Right atrium auricular region (tissue), 2 donors: ENCODE measurements at places on chromosomes 3 and 15.

GRCh38 chr15:70320482-70320881 lies 222.8 kb upstream of the TLE3 start:
- no peaks in the 10 kb centered on the region for H3K36me3 ChIP-seq
- H3K27ac ChIP-seq, result no peak overlapping the region
- H3K27me3 ChIP-seq, result no peaks in the 10 kb centered on the region
- H3K4me1 ChIP-seq, result peaks cover 35% of the 10 kb centered on the region

GRCh38 chr3:86948822-86949221 lies 42.1 kb downstream of the VGLL3 start:
- no peak for DNase-seq
- no peak overlapping the region for H3K4me3 ChIP-seq
- no peaks in the 10 kb centered on the region for H3K27me3 ChIP-seq
- no peaks in the 10 kb centered on the region for H3K36me3 ChIP-seq
- no peak overlapping the region for H3K27ac ChIP-seq

GRCh38 chr3:50160561-50160983 lies 5.4 kb downstream of the SEMA3F start:
- no peaks in the 10 kb centered on the region for H3K27me3 ChIP-seq
- H3K36me3 ChIP-seq, result no peaks in the 10 kb centered on the region
- H3K4me1 ChIP-seq, result no peaks in the 10 kb centered on the region
- peak; percentile 65 for DNase-seq

DNA sequence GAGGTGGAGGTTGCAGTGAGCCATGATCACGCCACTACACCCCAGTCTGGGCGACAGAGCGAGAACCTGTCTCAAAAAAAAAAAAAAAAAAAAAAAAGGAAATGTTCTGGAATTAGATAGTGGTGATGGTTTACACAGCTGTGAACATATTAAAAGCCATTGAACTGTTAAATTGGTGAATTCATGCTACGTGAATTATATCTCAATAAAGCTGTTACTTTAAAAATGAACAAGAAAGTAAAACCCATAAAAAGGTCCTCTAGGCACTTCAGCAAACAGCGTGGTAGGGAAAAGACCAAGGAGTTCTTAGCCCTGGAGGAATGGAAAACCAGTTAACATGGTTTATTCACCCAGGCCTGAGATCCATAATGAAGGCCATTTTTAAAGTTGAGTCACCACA lies 180.1 kb downstream of the ATG7 start:
- no peaks in the 10 kb centered on the region for H3K36me3 ChIP-seq
- H3K27me3 ChIP-seq, result no peaks in the 10 kb centered on the region
- H3K27ac ChIP-seq, result no peak overlapping the region
- no peaks in the 10 kb centered on the region for H3K4me1 ChIP-seq
- H3K4me3 ChIP-seq, result no peak overlapping the region
- DNase-seq, result no peak

DNA sequence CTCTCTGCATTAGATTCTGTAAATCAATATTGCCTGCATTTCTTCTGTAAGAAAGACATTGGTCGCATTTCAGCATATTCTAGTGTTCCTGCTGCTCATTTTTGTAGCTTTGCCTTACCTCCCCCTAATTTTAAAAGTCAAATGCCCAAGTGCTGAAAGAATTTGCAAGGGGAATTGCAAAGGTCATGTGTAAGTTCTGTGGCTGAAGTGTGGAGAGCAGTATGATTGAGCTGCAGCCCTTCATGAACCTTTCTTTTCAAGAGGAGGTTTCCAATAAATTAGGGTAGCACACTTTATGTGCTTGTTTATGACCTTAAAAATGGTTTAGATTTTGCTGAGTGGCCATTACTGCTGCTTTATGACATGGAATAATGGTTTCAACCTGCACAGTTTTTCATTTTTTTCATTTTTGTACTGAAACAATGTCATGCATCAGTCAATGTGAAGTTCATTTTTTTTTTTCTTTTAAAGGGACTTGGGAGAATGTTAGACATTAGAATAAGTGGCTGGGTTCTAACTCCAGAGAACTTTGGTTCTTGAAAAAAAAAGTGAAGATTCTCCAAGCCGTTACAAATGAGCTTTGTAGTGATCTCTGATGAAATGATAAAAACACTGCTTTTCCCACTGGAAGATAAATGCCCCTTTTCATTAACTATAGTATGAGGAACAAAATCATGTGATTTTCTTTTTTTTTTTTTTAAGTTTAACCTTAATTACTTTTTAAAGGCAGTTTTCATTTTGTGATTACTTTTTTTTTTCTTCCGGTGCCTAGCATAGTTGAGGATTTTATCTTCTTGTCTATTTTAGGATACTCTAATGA lies 99.6 kb downstream of the MITF start:
- no peak for DNase-seq
- H3K27me3 ChIP-seq, result no peaks in the 10 kb centered on the region
- no peak overlapping the region for H3K27ac ChIP-seq

DNA sequence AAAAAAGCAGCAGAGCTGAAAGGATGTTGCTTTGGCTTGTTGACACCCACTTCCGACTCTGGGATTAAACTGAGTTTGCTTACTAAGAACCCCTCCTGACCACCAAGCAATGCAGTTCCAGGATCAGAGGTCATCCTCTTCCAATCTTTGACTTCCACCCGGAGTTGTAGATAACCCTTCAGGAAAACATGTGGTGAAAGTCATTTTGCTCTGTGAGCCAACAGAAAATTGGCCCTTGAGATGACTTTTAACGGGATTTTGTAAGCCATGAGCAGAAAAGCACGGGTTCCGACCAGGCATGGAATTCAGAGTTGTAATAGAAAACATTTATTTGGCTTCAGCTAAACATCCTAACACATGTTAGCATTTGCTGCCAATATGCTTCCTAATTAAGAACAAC lies 171.6 kb upstream of the NR2F2 start:
- no peak overlapping the region for H3K4me3 ChIP-seq
- H3K4me1 ChIP-seq, result no peaks in the 10 kb centered on the region
- H3K27me3 ChIP-seq, result no peaks in the 10 kb centered on the region
- no peak for DNase-seq
- H3K27ac ChIP-seq, result peak overlapping the region; percentile 31

GRCh38 chr3:64109438-64109837 lies 86.1 kb upstream of the PSMD6 start:
- no peaks in the 10 kb centered on the region for H3K27me3 ChIP-seq
- H3K36me3 ChIP-seq, result no peaks in the 10 kb centered on the region
- no peak overlapping the region for H3K4me3 ChIP-seq
- DNase-seq, result no peak
- H3K27ac ChIP-seq, result no peak overlapping the region

- no peaks in the 10 kb centered on the region for H3K36me3 ChIP-seq
- DNase-seq, result no peak
- H3K4me3 ChIP-seq, result no peak overlapping the region
- H3K4me1 ChIP-seq, result peaks cover 47% of the 10 kb centered on the region
Measured at GRCh38 chr3:194868831-194869230, 183.1 kb downstream of the FAM43A start.

- DNase-seq, result no peak
- no peak overlapping the region for H3K4me3 ChIP-seq
- H3K27me3 ChIP-seq, result no peaks in the 10 kb centered on the region
- H3K27ac ChIP-seq, result no peak overlapping the region
- H3K4me1 ChIP-seq, result no peaks in the 10 kb centered on the region
Measured at GRCh38 chr3:85142626-85143025, 183.8 kb downstream of the CADM2 start.

DNA sequence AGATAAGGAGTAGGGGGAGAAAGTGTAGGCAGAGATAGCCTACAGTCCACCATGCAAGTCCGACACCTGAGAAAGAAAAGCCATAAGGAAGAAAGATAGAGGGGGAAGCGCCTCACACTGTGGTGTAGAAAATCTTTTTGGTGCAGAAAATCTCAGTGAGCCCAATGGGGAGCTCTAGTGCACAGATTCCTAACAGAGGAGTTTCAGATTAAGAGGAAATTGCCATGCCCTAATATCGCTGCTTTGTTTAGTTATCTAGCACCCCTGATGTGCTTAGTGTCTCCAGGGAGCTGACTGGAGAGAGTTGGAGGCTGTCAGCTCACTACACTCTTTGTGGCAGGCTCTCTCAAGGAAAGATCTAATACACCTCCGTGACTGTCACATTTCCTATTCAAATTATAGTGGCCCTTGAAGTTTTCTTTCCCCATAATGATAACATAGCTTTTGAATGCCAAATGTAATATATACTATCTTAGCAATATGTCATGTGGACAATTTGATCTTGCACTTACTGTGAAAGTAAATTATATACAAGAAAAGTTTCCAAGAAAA lies 33.7 kb downstream of the CGGBP1 start:
- no peaks in the 10 kb centered on the region for H3K27me3 ChIP-seq
- no peaks in the 10 kb centered on the region for H3K4me1 ChIP-seq
- DNase-seq, result no peak

- H3K27ac ChIP-seq, result no peak overlapping the region
- no peaks in the 10 kb centered on the region for H3K27me3 ChIP-seq
- peaks cover 4% of the 10 kb centered on the region for H3K4me1 ChIP-seq
- no peaks in the 10 kb centered on the region for H3K36me3 ChIP-seq
- no peak overlapping the region for H3K4me3 ChIP-seq
Measured at GRCh38 chr3:118936811-118937210, 97.8 kb downstream of the IGSF11 start.

GRCh38 chr3:159763602-159764489 lies 224.8 kb upstream of the IL12A start:
- peak overlapping the region; percentile 98 for H3K27ac ChIP-seq
- peak overlapping the region; percentile 79 for H3K4me3 ChIP-seq
- DNase-seq, result peak; percentile 67
- H3K27me3 ChIP-seq, result no peaks in the 10 kb centered on the region

- H3K36me3 ChIP-seq, result no peaks in the 10 kb centered on the region
- H3K4me1 ChIP-seq, result no peaks in the 10 kb centered on the region
- no peaks in the 10 kb centered on the region for H3K27me3 ChIP-seq
- peak overlapping the region; percentile 95 for H3K27ac ChIP-seq
Measured at GRCh38 chr3:25663869-25664811, 567 bp downstream of the TOP2B start.

GRCh38 chr15:65062726-65063125 lies 5.1 kb downstream of the RASL12 start:
- H3K27ac ChIP-seq, result peak overlapping the region; percentile 75
- DNase-seq, result no peak
- H3K36me3 ChIP-seq, result peaks cover 41% of the 10 kb centered on the region
- H3K27me3 ChIP-seq, result no peaks in the 10 kb centered on the region
- H3K4me1 ChIP-seq, result peaks cover 65% of the 10 kb centered on the region

- no peak for DNase-seq
- no peak overlapping the region for H3K4me3 ChIP-seq
- no peaks in the 10 kb centered on the region for H3K36me3 ChIP-seq
- H3K4me1 ChIP-seq, result no peaks in the 10 kb centered on the region
- no peak overlapping the region for H3K27ac ChIP-seq
Measured at GRCh38 chr3:157335233-157336076, 101.2 kb upstream of the PTX3 start.

DNA sequence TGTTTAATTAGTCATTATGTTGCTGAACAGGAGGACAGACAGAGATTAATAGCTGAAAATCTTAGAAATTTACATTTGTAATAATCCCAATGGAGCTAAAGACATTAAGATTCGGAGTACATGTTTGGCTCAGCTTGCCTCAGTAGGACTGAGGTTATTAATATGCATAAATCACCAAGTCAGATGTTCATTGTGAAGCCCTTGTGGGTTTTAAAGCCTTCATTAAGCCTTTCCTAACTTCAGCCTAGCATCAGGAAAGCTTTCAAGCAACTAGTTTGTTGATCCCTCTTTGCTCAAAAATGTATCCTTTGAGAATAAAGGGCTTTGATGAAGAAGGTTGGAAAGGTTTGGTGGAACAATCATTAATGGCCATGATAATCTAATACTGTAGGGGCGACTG lies 178.2 kb upstream of the CGNL1 start:
- no peaks in the 10 kb centered on the region for H3K27me3 ChIP-seq
- H3K36me3 ChIP-seq, result peaks cover 1% of the 10 kb centered on the region
- H3K4me3 ChIP-seq, result no peak overlapping the region
- no peaks in the 10 kb centered on the region for H3K4me1 ChIP-seq
- no peak overlapping the region for H3K27ac ChIP-seq

DNA sequence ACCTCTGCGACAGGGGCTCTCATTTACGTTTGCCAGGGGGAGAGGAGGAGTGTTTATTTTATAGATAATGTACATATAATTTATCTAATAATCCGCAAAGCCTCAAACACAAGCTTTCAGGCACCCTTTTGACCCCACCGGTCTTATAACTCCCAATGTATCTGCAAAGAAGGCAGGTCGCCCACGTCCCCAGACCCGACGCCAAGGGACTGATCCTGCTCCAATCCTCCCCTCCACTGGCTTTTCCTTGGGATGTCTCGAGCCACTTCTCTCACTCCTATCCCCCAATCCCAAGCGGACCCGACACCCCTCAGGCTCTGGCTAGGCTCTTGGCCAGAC lies 452 bp downstream of the DCP1A start:
- H3K27ac ChIP-seq, result peak overlapping the region; percentile 97
- peak overlapping the region; percentile 99 for H3K4me3 ChIP-seq
- H3K4me1 ChIP-seq, result peaks cover 49% of the 10 kb centered on the region
- H3K27me3 ChIP-seq, result no peaks in the 10 kb centered on the region

DNA sequence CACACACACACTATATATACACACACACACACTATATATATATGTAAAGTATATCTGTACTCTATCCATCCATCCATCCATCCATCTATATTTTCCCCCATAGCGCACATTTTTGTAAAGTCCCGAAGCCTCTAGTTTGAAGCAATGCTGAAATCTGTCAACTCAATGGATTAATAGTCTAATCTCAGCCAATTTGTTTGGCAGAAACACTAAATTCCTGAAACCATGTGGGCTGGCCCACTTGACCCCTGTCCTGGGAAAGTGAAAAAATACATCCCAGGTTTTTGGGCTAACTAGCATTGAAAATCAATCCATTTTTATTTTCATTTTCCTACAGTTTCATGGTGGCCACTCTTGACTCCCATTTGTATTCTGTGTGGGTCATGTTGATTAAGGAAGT lies 166.7 kb downstream of the SLCO3A1 start:
- H3K4me1 ChIP-seq, result peaks cover 56% of the 10 kb centered on the region
- H3K27ac ChIP-seq, result no peak overlapping the region
- H3K4me3 ChIP-seq, result no peak overlapping the region
- no peaks in the 10 kb centered on the region for H3K36me3 ChIP-seq
- no peak for DNase-seq
- H3K27me3 ChIP-seq, result no peaks in the 10 kb centered on the region

DNA sequence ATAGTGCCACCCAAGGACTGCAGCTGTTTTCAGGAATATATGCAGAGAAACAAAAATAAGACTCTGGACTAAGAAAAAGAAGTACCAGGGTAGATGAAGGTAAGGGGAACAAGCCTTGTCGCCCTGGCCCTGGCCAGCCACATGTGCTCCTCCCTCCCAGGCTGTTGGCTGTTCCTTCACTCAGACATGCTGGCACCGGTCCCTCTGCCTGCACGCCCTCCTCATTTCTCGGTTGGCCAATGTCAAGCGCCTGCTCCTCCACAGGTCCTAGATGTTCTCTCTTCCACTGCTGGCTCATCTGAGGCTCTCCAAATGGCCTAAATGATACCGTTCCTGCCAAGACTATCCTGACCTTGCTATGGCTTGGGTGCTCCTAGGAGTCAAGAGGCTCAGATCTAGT lies 288.4 kb upstream of the LYSMD4 start:
- H3K27me3 ChIP-seq, result no peaks in the 10 kb centered on the region
- H3K27ac ChIP-seq, result peak overlapping the region; percentile 63
- H3K4me3 ChIP-seq, result no peak overlapping the region
- no peak for DNase-seq
- H3K4me1 ChIP-seq, result peaks cover 21% of the 10 kb centered on the region

GRCh38 chr3:60829058-60829457 lies 422.2 kb downstream of the FHIT start:
- no peaks in the 10 kb centered on the region for H3K27me3 ChIP-seq
- no peak overlapping the region for H3K27ac ChIP-seq
- no peak for DNase-seq

GRCh38 chr3:53804697-53805462 lies 41.3 kb downstream of the CHDH start:
- H3K27me3 ChIP-seq, result no peaks in the 10 kb centered on the region
- DNase-seq, result no peak
- H3K27ac ChIP-seq, result peak overlapping the region; percentile 31
- H3K4me3 ChIP-seq, result no peak overlapping the region
